LHCN-M2 (cell line): ENCODE measurements at places on chromosomes 7 and 10. TPM values are rescaled to one million over a fixed set of nuclear protein-coding genes. Genes with fewer than 3 reads are reported as not detected.
A peak's percentile ranks its signal among the peaks of the same experiment; 100 is the strongest.

- DNase-seq = peak; percentile 80
Measured at GRCh38 chr10:88616250-88616977, 29.9 kb downstream of the LIPJ start.

GRCh38 chr7:33458581-33458980 is 329.2 kb downstream of the BBS9 start:
- no peak for DNase-seq

DNA sequence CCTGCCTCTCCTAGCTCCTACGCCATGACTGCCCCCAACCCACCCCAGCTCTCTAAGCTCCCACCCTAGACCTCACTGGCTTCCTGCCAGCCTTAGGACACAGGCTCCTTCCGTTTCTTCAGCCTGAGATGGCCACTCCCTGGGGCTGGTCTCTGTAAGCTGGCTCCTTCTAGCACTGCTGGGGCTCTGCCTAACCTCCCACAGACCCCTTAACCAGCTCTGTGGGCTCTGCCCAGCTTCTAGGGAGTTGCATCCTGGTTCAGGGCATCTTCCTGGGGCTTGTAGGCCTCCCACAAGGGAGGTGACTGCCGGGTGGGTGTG is 478.6 kb upstream of the KLF6 start:
- no peak for DNase-seq

- peak; percentile 23 for DNase-seq
Measured at GRCh38 chr7:143299840-143300239, 11.7 kb downstream of the CASP2 start.

DNA sequence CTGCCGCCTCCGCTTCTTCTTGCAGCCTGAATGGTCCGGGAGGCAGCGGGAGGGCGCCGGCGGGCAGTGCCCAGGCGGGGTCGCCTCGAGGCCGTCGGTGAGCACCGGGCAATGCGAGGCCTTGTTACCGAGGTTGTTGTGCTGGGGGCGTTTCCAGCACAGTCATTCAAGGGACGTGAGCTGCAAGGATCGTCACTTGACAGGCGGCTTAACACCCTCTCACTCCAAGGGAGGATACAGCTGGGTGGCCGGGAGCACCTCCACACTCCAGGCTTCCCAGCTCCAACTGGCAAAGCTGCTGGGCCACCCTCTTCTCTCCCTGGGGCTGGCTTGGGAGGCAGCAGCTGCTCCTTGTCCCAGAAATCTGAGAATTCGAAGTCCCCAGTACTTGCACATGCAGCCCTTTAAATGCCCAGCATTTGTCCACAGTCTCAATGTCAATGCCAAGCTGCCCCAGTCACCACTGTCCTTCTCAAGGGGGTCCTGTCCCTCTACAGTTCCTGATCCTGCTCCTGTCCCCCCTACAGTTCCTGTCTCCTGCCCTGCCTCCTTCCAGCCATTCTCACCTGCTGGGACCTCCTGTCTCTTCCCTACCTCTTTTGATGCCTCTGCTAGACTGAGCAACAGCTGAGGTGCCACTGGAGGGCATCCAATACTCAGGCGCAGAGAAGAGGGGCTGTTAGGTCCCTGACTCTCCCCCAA is 4.4 kb upstream of the HOXA11 start:
- no peak for DNase-seq

DNA sequence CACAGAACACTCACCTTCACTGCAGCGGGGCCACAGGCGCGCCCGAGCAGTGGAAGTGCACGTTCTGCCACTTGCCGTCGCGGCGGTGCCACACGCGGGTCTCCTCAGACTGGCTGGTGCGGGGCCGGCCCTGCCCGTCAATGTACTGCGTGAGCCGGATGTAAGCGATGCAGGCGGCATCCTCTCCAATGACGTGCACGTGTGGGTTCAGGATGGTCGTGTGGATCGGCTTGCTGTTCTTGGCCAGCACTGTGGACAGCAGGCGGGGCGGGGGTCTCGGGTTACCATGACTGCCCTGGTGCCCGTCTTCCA is 19.2 kb downstream of the YKT6 start:
- DNase-seq = no peak

DNA sequence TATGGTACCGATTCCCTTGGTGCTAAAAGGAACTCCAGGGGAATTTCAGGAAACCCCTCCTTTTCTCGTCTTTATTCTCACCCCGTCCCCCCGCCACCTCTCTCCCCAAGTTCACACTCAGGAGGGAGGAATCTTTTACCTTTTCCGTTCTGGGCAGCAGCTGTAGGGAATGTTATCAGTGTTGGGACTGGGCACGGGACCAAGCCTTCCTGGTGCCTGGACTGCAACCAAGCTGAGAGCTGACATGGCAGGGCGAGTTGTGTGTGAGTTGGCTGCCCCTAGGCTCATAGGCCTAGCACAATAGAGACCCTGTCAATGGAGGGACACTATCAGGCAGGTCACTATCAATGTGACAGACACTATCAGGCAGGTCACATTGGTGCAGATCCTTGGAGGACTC is 121.4 kb downstream of the TCF7L2 start:
- DNase-seq = no peak

- no peak for DNase-seq
Measured at GRCh38 chr7:87204933-87205332, 14.6 kb downstream of the TMEM243 start.

GRCh38 chr10:97506199-97506991 is 7.7 kb downstream of the UBTD1 start:
- DNase-seq = no peak

GRCh38 chr10:103333934-103334520 is 16.9 kb downstream of the PCGF6 start:
- DNase-seq = no peak

DNA sequence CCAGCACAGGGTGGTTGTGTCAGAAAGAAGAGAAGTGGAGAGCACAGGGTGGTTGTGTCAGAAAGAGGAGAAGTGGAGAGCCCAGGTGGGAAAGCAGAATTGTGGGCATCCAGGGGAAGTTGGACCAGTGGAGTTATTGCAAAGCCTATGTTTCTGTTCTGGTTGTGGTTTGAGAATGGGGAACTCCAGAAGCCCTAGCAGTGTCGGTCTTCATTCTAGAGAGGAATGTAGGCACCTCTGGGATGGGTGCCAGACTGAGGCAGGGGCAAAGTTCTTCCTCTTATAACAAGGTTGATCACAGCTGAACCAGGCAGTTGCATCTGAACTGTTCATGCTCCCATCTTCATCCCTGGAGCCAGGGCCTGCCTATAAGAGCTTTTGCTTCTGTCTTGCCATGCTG is 954 bp downstream of the FSCN3 start:
- no peak for DNase-seq

GRCh38 chr10:119872610-119872859 is at the start of gene MCMBP:
Gene MCMBP, minus strand, starts transcription at chr10:119872843. Its CDS starts 259 bp downstream, at chr10:119872584.
- DNase-seq = no peak

- DNase-seq = no peak
Measured at GRCh38 chr7:106914018-106914607, 49.0 kb downstream of the PIK3CG start.

DNA sequence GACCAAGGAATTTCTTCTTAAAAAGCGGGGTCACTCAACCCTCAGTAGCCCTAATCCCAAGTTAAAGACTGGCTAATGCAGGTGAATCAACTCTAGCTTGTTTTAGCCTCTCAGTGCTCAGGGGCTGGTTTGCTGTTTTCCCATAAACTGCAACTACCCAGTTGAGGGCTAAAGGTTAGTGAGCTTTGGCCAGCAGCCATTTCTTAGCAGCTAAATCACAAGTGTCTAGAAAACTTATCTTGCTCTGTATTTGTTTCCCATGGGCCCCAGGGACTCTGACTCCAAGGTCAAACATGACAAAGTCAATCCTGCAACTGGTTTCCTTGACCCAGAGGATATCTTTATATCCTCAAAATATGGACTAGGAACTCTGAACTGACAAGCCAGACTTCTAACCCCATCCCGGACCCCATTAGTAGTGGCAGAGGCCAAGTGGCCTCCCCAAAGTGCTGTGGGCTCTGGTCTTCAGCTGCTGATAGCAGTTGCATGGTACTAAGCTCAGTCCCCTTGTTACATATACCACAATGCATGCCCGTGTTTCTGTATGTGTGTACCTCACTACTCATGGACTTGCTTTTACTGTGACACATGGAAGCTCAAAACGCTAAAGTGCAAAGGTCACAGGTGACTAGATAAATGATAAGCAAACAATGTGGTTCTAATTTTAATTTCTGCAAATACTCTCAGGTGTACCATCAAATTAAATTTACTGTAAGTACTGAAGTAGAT is 793.0 kb upstream of the IGFBP3 start:
- DNase-seq = no peak

DNA sequence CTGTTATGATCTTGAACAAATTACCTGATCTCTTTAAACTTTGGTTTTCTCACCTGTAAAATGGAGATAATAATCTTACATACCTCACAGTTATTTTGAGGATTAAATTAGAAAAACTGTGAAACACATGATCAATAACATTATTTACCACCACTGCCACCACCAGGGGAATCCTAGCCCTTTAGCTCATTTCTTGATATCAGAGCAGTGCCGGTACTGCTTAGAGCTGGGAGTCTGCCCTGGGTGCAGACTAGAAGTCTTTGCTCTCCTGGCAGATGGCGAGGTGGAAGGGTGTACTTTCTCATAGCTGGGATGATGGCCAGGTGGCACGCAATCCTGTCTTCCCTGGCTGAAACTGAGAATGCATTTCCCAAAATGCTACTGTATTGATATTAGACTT is 12.7 kb upstream of the EFCAB10 start:
- DNase-seq = no peak

DNA sequence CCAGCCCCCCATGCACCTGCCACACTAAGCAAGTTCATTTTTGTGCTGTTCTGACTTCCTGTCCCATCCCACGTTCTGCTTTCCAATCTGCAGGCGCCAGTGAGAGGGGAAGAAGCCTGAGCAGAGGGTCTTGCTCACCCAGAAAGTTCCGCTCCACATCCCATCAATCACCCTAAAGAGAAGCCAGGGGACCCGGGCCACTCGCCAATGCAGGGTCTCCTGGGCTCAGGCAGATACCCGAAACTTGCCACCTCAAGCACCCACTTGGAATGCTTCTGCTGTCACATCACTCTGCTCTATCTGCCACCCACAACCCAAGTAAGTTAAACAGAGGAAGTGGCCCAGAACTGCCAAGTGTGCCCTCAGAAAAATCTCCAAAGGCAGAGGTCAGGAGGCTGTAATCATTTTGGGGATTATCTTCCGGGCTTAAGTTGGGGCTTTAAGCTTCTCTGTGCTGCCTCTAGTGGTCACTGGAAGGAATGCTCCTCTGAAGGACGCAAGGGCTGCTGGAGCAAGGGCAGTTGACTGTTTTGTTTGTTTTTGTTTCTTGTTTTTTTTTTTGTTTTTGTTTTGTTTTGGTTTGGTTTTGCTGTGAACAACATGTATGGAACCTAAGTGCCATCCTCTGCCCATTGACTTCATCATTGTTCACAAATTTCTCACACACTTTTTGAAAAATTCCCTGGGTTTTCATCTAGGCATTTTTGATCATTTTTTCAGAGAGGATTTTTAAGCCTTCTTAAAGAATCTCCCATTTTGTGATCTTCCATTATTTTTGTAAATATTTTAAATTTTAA is 25.5 kb downstream of the PRR15 start:
- DNase-seq = peak; percentile 52

NKX2-3 gene
- total RNA-seq = 0.19 TPM in 1 of 2 replicates, not detected in the other

RP9 gene
- 12.7 and 18.5 TPM in 2 replicates for total RNA-seq

FXYD4 gene
- total RNA-seq = not detected in 2 replicates

ASAH2 gene
- total RNA-seq = 0.51 and 0.80 TPM in 2 replicates

CAV1 gene
- total RNA-seq = 1,409 and 1,463 TPM in 2 replicates

CYP2C18 gene
- total RNA-seq = not detected in 2 replicates

AMPH gene
- 0.06 and 0.19 TPM in 2 replicates for total RNA-seq

MPP7 gene
- 2.3 and 3.2 TPM in 2 replicates for total RNA-seq

LYZL1 gene
- not detected in 2 replicates for total RNA-seq

CYP2C8 gene
- total RNA-seq = not detected in 2 replicates
